ENCODE measurements at places on chromosomes 3 and 15.

DNA sequence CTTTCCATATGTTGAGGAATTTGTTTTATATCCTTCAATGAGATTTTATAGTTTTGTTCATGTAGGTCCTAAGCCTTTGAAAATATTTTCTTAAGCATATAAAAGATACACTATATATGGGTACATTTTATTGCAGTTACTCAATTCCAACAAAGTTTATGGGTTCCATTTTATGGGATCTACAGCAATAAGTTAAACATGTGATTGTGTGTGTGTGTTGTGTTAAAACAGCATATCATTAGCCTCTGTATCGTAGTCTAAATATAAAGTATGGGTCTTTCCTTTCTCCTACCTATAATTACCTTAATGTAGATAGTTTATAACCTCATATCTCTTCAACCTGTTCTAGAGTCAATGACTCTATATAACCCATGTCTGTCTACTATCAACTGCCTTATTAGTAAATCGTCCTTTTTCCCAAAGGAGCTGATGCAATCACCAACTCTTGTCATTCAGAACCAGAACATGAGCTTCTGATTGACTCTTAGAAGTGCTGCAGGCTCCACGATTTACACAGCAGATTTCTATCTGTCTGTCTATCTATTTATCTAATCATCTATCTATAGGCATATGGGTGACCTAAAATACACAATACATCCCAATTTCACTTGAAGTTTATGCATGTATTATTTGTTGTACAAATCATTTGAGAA lies 512.6 kb upstream of the CBLB start:
- DNase-seq = no peak

GRCh38 chr3:126664591-126665214 lies 9.8 kb upstream of the TXNRD3 start:
- DNase-seq = no peak

GRCh38 chr3:135964160-135964955 lies 1.2 kb upstream of the PPP2R3A start:
- DNase-seq = no peak

- no peak for DNase-seq
Measured at GRCh38 chr3:112967828-112968227, 7.1 kb downstream of the CD200R1 start.

DNA sequence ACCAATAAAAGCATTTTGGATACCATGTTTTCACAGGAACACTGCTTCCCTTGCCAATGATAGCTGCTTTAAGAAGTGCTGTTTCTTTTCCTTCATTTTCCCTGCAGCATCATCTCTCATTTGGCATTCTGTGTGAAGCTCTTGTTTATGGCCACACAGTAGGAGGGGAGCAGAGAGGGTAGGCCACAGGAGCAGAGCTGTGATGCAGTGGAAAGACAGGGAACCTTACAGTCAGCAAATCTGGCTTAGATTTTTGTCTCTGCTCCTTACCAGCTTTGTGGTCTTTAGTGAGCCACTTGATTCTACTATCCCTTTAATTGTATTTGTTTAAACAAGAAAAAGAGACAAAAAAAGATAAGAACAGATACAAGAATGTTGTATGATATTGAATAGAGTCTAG lies 138.7 kb downstream of the RPL22L1 start:
- DNase-seq = no peak

- no peak for DNase-seq
Measured at GRCh38 chr15:51227940-51228732, 110.3 kb downstream of the CYP19A1 start.

DNA sequence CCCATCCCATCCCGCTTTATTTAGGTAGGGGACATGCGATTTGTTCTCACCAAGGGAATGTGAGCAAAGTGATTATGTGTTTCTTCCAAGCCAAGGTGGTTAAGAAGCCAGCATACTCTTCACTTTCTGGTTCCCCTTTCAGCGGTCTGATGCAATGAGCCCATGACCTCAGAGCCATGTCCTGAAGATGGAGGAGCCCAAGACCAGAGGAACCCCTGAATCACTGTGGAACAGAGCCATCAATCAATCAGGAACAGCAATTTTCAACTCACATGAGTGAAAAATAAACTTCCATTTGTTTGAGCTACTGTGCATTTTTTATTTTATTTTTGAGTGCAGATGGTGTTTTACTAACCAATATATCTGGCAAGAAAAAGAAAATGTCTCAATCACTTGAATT lies 10.8 kb downstream of the THRB start:
- DNase-seq = no peak

Data from activated CD4-positive, alpha-beta T cell treated with anti-CD3 and anti-CD28 coated beads for 4 hours (primary cell).